Tibial artery (tissue), 4 donors: ENCODE measurements at places on chromosomes 2 and 18.

DNA sequence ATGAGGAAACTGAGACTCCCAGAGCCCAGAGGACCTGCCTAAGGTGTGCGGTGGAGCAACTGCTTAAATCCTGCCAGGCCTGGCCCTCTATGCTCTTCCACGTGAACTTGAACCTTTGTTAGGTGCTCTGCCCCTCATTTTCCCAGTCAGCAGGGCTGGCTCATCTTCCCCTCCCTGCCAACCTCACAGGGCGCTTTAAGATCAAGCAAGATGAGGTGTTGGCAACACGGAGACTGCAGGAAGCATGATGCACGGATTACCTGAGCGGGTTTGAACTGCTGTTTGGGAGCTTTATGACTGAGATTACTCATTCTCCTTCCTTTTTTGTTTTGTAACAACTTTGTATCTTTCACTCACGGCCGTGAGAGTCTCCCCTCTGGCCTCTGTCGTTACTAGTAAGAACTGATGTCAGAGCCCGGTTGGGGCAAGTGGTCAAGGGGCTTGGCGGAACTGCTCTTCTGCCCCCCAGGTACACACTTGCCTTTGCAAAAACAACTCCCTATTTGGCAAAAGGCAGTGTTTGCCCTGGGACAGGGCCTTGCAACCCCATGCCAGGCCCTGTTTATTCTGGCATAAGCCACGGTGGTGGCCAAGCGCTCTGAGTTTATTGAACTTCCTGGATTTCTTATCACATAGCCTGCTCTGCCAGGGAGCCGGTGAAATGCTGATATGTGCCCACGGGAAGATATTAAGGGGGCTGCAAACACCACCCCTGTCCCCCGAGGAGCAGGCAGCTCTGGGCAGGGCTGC is 127.8 kb downstream of the INHBB start:
- peak; percentile 76 for DNase-seq

DNA sequence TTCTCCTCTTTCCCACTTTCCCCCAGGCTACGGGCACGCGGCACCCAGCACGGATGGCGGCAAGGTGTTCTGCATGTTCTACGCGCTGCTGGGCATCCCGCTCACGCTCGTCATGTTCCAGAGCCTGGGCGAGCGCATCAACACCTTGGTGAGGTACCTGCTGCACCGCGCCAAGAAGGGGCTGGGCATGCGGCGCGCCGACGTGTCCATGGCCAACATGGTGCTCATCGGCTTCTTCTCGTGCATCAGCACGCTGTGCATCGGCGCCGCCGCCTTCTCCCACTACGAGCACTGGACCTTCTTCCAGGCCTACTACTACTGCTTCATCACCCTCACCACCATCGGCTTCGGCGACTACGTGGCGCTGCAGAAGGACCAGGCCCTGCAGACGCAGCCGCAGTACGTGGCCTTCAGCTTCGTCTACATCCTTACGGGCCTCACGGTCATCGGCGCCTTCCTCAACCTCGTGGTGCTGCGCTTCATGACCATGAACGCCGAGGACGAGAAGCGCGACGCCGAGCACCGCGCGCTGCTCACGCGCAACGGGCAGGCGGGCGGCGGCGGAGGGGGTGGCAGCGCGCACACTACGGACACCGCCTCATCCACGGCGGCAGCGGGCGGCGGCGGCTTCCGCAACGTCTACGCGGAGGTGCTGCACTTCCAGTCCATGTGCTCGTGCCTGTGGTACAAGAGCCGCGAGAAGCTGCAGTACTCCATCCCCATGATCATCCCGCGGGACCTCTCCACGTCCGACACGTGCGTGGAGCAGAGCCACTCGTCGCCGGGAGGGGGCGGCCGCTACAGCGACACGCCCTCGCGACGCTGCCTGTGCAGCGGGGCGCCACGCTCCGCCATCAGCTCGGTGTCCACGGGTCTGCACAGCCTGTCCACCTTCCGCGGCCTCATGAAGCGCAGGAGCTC is 35.4 kb downstream of the KCNK3 start:
- no peak for DNase-seq

DNA sequence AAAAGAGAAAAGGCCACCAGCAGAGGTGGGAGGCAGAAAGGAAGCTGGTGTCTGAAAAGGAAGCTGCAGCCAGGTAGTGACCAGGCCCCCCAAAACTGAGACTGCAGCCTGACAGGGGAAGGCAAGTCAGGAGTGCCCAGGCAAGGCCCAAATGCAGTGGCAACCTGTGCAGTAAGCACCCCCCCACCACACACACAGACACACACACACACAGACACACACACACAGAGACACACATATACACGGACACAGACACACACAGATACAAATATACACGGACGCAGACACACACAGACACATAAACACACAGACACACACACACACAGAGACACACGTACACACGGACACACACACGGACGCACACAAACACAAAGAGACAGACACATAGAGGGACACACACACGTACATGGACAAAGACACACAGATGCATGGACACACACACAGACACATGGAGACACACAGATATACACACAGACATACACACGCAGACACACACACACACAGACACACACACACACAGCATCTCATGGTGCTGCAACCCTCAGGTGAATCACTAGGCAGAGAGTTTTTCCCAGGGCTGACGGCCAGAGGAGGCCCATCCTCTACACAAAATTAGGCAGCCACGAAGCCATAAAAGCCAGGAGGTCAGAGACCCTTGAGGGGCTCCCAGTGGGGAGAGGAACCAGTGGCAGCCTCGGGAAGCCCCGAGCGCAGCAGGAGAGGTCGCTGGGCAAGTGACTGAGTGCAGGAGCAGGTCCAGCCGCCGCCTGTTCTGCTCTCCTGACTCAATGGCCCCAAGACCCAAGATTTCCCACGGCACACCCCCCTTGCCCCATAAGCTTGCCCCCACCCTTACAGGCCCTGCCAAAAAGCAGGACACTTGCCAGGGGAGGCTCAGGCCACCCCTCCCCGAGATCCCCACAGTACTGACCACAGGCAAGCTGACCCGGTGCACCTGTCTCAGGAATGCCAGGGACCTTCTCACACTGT is 6.3 kb downstream of the SDC1 start:
- DNase-seq: no peak

DNA sequence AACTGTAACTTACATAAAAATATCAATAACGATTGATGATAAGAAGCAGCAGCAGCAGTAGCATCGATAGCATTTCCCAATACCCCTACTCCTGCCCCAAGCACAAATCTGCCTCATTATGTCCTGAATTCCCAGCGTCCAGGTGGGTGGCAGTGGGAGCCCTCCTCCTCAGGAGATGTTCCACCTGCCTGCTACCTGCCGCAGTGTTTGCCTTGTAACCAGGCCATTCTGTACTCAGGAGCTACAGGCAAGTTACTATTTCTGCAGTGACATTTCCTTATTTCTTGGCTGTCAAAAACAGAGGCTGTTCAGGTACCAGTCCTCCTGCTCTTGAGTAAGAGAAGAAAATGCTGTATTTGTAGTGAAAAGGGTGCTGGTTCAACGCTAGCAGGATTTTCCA is 236.4 kb downstream of the CNTNAP5 start:
- DNase-seq: no peak
